ENCODE measurements at places on chromosomes 5 and 9. TPM values are rescaled to one million over a fixed set of nuclear protein-coding genes. Genes with fewer than 3 reads are reported as not detected.

Gene APBA1
- 11.7 TPM for total RNA-seq

Gene INSL4
- total RNA-seq = not detected

Gene MELK
- not detected for total RNA-seq

- H3K27ac ChIP-seq = no peak overlapping the region
- H3K27me3 ChIP-seq = no peaks in the 10 kb centered on the region
- DNase-seq = no peak
- no peak overlapping the region for H3K4me3 ChIP-seq
- no peaks in the 10 kb centered on the region for H3K36me3 ChIP-seq
These were observed 330.2 kb downstream of the OSTF1 start for GRCh38 chr9:75418518-75418917.

DNA sequence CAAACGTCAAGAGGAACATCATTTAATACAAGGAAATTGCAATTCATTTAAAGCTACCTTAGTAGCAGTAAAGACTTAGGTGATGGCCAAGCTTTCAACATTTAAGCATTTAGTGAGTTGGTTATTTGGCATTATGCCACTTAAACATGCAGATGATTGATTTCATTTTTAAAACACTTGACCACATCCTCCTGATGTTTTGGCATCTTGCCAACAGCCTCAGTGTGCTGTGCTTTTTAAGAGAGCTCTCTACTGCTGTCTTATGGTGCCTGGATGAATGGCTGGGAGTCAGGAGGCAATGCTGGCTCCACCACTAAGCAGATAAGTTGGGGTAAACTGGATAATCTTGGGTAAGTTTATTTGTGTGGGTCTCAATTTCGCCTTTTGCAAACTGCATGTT lies 364.5 kb downstream of the MAN2A1 start:
- no peaks in the 10 kb centered on the region for H3K4me1 ChIP-seq
- H3K4me3 ChIP-seq = no peak overlapping the region
- no peak for DNase-seq
- no peaks in the 10 kb centered on the region for H3K27me3 ChIP-seq
- no peak overlapping the region for H3K27ac ChIP-seq
- H3K36me3 ChIP-seq = no peaks in the 10 kb centered on the region

- DNase-seq = no peak
- H3K4me1 ChIP-seq = no peaks in the 10 kb centered on the region
- H3K36me3 ChIP-seq = no peaks in the 10 kb centered on the region
- H3K27ac ChIP-seq = peak overlapping the region; percentile 48
- H3K27me3 ChIP-seq = no peaks in the 10 kb centered on the region
These were observed 116.5 kb downstream of the PIK3R1 start for GRCh38 chr5:68332080-68332451.

DNA sequence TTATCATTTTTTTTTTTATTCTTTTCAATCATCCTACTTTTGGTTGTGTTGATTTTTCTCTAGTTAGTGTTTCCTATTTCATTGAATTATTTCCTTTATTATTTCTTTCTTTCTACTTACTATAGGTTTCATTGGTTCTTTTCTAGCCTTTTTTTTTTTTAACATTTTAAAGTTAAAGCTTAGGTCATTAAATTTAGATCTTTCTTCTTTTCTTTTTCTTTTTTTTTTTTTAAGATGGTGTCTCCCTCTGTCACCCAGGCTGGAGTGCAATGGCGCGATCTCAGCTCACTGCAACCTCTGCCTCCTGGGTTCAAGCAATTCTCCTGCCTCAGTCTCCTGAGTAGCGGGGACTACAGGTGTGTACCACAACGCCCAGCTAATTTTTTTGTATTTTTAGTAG lies 43.0 kb upstream of the PPP2CA start:
- H3K4me3 ChIP-seq = no peak overlapping the region
- H3K27ac ChIP-seq = no peak overlapping the region
- no peaks in the 10 kb centered on the region for H3K27me3 ChIP-seq
- H3K4me1 ChIP-seq = peaks cover 3% of the 10 kb centered on the region
- no peaks in the 10 kb centered on the region for H3K36me3 ChIP-seq

DNA sequence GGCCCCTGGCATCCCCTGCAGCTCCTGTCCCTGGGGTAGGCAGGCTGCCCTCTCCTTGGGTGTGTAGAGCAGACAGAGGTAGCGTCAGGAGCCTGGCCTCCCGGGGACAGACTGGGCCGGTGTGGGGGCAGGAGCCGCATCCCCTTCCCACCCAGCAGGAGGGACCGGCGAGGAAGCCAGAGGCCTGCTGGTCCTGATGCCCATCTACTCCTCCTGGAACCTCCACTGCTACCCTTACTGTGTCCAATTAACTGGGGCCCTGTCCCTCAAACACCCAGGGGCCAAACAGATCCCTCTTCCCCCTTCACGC lies 15.6 kb downstream of the RALGDS start:
- DNase-seq = peak; percentile 8
- H3K4me1 ChIP-seq = no peaks in the 10 kb centered on the region
- no peaks in the 10 kb centered on the region for H3K27me3 ChIP-seq

- H3K36me3 ChIP-seq = no peaks in the 10 kb centered on the region
- no peak overlapping the region for H3K4me3 ChIP-seq
- H3K27me3 ChIP-seq = no peaks in the 10 kb centered on the region
- no peak for DNase-seq
- H3K27ac ChIP-seq = no peak overlapping the region
These were observed 20.7 kb upstream of the C5orf47 start for GRCh38 chr5:173968154-173968797.

DNA sequence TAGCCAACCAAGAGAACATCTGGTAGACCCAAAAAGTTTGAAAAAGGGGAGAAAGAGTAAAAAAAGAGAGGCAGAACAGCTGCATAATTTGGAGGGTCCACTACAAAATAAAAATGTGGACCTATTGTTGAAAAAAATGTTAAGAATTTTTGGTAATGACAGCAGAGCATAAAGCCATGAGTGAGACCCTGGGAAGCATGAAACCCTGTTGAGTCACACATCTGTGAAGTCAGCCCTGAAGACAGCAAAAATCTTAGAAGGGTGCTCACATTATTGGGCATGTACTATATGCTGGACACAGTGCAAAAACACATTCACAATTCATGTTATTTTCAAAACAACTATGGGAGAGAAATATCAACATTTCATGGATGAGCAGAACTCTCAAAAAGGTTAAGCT lies 56.4 kb upstream of the LIFR start:
- no peaks in the 10 kb centered on the region for H3K4me1 ChIP-seq
- no peaks in the 10 kb centered on the region for H3K27me3 ChIP-seq
- H3K27ac ChIP-seq = no peak overlapping the region
- no peak for DNase-seq
- H3K36me3 ChIP-seq = no peaks in the 10 kb centered on the region

DNA sequence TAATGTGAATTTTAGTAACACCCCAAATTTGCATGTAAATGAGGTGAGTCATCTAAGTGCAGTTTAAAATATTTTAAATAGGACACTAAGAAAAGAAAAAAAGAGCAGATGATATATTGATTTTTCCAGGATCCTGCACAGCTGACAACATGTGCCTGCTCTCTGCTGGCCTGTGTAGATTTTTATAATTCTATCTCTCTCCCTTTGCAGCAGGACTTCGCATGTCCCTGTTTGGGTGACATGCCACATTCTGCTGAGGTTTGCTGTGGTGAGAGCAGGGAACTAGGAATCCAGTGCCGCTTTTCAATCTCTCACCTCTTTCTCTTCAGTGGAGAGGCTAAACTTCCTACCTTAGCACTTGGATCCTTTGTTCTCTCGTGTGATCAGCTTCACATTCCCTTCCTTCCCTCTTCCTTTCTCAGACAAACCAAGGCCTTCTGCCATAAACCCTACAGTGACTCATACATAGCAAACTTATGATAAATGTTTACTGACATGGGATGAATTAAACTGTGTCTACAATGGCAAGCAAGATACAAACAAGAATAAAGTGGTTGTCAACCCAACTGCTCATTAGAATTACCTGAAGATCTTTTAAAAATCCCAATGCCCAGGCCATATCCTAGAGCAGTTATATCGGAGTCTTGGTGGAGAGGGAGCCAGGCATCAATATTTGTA lies 198.8 kb upstream of the EFNA5 start:
- no peak for DNase-seq
- H3K36me3 ChIP-seq = no peaks in the 10 kb centered on the region
- H3K4me3 ChIP-seq = no peak overlapping the region
- no peak overlapping the region for H3K27ac ChIP-seq

GRCh38 chr5:170886210-170886894 lies 24.5 kb downstream of the RANBP17 start:
- no peak for DNase-seq
- H3K27ac ChIP-seq = no peak overlapping the region
- no peaks in the 10 kb centered on the region for H3K27me3 ChIP-seq
- H3K4me1 ChIP-seq = no peaks in the 10 kb centered on the region

GRCh38 chr9:2872250-2872930 lies 28.5 kb upstream of the PUM3 start:
- no peaks in the 10 kb centered on the region for H3K27me3 ChIP-seq
- H3K27ac ChIP-seq = no peak overlapping the region
- H3K4me1 ChIP-seq = no peaks in the 10 kb centered on the region
- no peaks in the 10 kb centered on the region for H3K36me3 ChIP-seq
- H3K4me3 ChIP-seq = no peak overlapping the region

GRCh38 chr9:119853126-119853525 lies 483.9 kb upstream of the BRINP1 start:
- no peaks in the 10 kb centered on the region for H3K36me3 ChIP-seq
- H3K4me1 ChIP-seq = no peaks in the 10 kb centered on the region
- no peak overlapping the region for H3K4me3 ChIP-seq
- DNase-seq = no peak

- H3K27me3 ChIP-seq = no peaks in the 10 kb centered on the region
- no peaks in the 10 kb centered on the region for H3K4me1 ChIP-seq
- H3K27ac ChIP-seq = no peak overlapping the region
- no peaks in the 10 kb centered on the region for H3K36me3 ChIP-seq
- no peak overlapping the region for H3K4me3 ChIP-seq
These were observed 113.9 kb downstream of the TMEM174 start for GRCh38 chr5:73286896-73287295.

- H3K4me1 ChIP-seq = peaks cover 26% of the 10 kb centered on the region
- no peak overlapping the region for H3K4me3 ChIP-seq
- H3K27me3 ChIP-seq = no peaks in the 10 kb centered on the region
- DNase-seq = no peak
- no peaks in the 10 kb centered on the region for H3K36me3 ChIP-seq
These were observed 7.2 kb downstream of the P4HA2 start for GRCh38 chr5:132220491-132220890.

DNA sequence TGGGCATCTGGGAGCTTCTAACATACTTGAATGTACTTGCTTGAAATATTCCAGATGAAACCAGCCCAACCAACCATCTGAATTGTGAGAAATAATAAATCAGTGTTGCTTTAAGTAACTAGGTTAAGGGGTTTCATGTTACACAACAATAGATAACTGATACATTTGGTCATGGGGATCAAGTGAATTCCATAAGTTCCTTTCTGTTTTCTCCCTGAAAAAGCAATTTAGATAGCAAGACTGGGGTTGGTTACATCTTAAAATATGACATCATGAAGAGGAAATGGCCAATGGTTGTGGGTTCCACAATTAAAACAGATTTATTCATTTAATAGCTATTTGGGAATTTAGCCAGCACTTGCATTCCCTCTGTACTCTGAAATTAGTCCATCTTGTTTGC lies 559.7 kb downstream of the TLR4 start:
- DNase-seq = no peak
- no peaks in the 10 kb centered on the region for H3K27me3 ChIP-seq
- H3K4me3 ChIP-seq = no peak overlapping the region
- H3K36me3 ChIP-seq = no peaks in the 10 kb centered on the region
- no peak overlapping the region for H3K27ac ChIP-seq
- no peaks in the 10 kb centered on the region for H3K4me1 ChIP-seq

GRCh38 chr5:141835928-141836670 lies 42.1 kb downstream of the PCDH1 start:
- H3K4me3 ChIP-seq = no peak overlapping the region
- H3K27me3 ChIP-seq = no peaks in the 10 kb centered on the region
- H3K27ac ChIP-seq = peak overlapping the region; percentile 73

GRCh38 chr5:109739741-109740728 lies 50.3 kb downstream of the MAN2A1 start:
- peak overlapping the region; percentile 54 for H3K27ac ChIP-seq
- no peaks in the 10 kb centered on the region for H3K4me1 ChIP-seq
- no peaks in the 10 kb centered on the region for H3K27me3 ChIP-seq
- no peak overlapping the region for H3K4me3 ChIP-seq
- no peak for DNase-seq

GRCh38 chr9:73234008-73234360 lies 82.3 kb downstream of the ANXA1 start:
- H3K4me1 ChIP-seq = no peaks in the 10 kb centered on the region
- H3K27ac ChIP-seq = no peak overlapping the region
- DNase-seq = no peak
- H3K4me3 ChIP-seq = no peak overlapping the region
- H3K27me3 ChIP-seq = no peaks in the 10 kb centered on the region

DNA sequence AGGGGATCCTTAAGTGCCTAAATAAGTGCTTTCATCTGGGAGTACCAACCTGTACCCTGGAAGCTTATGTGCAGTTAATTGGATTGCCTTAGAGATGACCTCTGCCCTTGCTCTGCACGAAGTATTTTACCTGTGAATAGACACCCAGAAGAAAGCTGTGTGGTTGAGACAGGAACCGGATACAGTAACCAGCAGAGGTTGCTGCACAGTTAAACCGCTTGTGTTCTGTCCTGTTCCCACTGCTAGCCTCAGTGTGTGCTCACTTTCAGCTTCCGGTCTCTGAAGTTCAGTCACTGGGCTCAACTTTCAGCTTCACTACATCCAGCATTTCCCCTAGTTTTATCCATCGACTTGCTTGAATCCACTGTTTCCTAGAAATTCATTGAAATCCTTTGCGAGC lies 185.3 kb downstream of the FAM170A start:
- H3K4me1 ChIP-seq = no peaks in the 10 kb centered on the region
- DNase-seq = no peak
- no peak overlapping the region for H3K27ac ChIP-seq
- no peaks in the 10 kb centered on the region for H3K27me3 ChIP-seq

- no peaks in the 10 kb centered on the region for H3K27me3 ChIP-seq
- no peak overlapping the region for H3K27ac ChIP-seq
- H3K36me3 ChIP-seq = no peaks in the 10 kb centered on the region
- no peak overlapping the region for H3K4me3 ChIP-seq
- H3K4me1 ChIP-seq = no peaks in the 10 kb centered on the region
- no peak for DNase-seq
These were observed 121.8 kb downstream of the FAM170A start for GRCh38 chr5:119750887-119751733.

All from uterus (tissue), 4 donors.